ENCODE measurements at places on chromosomes 13 and 19.

DNA sequence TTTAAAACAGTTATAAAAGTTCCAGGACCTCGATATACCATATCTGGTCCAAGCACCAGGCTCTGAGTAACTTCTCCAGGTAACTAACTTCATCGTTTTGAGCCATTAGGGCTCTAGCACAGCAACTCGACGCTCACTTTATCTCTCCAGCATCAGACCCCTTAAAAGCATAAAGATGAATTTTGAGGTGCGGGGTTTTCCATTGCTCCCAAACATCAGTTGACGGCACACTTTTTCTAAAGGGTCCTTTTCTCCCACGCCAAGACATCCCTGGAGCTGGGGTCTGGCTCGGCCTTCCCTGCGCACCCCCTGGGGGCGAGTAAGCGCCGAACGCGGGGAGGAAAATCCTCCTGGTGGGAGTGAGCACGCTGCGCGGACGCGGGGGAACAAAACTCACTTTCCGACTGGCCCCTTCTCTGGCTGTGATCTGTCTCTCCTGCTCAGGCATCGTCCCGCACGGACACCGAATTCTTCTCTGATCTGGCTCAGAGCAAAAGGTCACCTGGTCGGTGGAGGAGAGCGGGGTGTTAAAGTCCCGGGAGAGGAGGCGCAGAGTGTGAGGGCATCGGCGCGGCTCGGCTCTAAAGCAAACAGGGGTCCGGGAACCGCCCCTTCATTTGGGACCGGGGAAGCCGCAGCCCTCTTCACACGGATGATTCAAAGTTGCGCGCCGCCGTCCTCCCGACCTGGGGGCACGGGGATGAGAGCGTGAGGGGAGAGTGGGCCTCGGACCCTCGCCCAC lies at the start of gene ATP7B:
TSS of gene ATP7B (minus strand) at position 561 of the 742 bp plus-strand sequence. CDS start at position 448, 113 bp downstream.
- peak; percentile 2 for DNase-seq

DNA sequence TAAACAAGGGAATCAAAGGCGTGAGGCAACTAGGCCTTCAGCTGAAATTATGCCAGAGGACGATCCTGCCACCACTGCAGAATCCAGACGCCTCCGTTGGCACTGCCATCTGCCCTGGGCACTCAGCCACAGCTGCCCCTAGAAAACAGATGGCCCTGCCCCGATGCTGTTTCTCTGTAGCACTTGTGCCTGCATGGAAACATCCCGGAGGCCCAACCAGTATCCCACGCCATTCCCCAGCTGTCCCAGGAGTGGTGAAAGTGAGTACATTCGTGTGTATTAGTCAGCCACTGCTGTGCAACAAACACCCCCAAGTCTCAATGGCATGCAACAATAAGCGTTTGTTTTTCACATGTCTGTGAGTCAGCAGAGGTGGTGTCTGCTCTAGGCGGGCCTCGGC lies 8.9 kb upstream of the CRTC1 start:
- DNase-seq, result no peak

GRCh38 chr19:17721821-17722220 lies 2.5 kb downstream of the MAP1S start:
- no peak for DNase-seq

DNA sequence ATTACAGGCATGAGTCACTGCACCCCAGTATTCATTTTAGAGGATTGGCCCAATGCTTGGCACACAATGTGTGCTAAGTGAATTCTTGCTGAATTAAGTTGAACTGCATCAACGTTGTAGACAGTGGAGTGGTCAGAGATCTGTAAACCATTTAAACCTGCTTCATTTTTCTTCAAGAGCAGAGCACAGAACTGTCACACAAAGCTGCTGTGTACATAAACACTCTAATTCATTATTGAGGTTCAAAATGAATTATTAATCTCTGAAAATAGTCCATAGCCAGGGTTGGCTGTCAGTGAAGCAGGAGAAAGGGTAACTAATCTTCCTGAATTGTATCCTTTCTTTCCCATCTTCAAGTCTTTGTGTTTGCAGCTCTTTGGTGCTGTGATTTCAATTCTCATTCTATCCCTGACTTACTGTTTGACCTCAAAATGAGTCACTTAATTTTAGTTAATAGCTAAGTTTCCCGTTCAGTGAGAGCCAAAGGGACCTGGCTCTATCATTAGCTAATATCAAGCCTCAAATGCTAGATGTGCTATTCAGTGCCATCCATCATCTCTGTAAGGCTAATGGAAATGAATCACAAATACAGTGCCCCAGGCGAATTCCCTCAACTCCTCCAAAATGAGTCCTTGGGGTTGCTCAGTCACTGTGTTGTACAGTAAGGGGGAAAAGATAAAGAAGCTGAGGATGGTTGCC lies 77.0 kb upstream of the TSC22D1 start:
- no peak for DNase-seq

- no peak for DNase-seq
These were observed 12.1 kb downstream of the FBXL12 start for GRCh38 chr19:9806803-9807202.

GRCh38 chr13:26482451-26483197 lies 74.9 kb upstream of the WASF3 start:
- DNase-seq, result peak; percentile 35
